ENCODE measurements at places on chromosomes 3 and 15.

DNA sequence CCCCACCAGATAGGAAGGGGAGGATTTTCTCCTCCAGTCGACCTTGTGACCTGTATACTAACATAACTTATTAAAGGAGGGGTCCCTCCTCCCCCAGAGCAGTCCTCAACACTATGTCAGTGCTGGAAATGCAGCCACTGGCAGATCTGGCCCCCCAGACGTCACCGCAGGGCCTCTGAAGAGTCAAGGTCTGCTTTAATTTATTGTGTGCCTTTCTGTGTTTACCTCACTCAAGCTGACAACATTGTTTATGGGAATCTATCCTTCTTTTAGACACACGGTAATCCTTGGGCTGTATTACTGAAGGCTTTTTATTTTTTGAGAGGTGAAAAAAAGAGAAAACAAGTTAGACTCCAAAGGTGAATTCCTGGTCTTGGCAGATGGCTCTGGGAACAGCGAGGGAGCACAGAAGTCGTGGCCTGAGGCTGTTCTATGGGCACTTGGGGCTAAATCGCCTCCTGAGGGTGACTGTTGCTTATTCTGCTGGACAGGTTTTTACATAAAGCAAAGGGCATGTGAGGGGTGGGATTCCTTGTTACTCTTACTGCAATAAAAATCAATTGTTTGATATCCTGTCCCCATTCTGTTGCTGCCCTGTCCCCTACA, 13.5 kb upstream of the NR2C2 start:
- DNase-seq, result no peak

- no peak for DNase-seq
These were observed 70.9 kb downstream of the IMPG2 start for GRCh38 chr3:101249522-101249921.

GRCh38 chr3:55604846-55605245, 117.7 kb upstream of the WNT5A start:
- no peak for DNase-seq

DNA sequence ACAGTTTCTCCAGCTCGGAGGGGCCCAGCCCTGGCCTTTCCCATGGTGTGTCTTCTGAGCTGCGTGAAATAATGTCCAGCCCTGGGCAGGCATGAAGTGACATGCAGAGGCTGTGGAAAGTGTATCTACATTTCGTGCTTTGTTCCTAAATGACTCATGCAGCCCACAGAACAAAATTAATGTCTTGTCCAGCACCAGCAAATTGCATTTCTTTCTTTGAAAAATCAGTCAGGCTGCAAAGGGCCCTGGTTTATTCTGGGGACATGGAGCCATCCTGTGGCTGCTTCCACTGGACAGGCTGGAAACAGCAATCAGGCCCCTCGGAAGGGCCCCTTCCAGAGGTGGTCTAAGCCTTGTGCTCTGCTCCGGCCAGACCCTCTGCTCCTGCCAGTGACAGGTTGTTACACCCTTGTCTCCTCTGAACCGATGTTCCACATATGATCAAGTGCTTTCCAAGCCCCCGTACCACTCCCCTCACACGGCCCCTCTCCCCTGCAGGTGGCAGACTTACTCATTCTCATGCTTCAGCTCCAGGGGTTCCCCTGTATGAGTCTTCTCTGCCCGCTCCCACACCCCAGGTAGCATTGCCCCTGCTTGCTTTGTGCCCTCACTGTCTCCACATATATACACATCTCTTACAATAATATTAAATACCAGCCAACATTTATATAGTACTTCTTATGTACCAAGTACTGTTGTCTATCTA, 33.7 kb downstream of the CRYGS start:
- DNase-seq, result no peak

GRCh38 chr3:185316740-185317412, 46.1 kb upstream of the MAP3K13 start:
- DNase-seq, result no peak

DNA sequence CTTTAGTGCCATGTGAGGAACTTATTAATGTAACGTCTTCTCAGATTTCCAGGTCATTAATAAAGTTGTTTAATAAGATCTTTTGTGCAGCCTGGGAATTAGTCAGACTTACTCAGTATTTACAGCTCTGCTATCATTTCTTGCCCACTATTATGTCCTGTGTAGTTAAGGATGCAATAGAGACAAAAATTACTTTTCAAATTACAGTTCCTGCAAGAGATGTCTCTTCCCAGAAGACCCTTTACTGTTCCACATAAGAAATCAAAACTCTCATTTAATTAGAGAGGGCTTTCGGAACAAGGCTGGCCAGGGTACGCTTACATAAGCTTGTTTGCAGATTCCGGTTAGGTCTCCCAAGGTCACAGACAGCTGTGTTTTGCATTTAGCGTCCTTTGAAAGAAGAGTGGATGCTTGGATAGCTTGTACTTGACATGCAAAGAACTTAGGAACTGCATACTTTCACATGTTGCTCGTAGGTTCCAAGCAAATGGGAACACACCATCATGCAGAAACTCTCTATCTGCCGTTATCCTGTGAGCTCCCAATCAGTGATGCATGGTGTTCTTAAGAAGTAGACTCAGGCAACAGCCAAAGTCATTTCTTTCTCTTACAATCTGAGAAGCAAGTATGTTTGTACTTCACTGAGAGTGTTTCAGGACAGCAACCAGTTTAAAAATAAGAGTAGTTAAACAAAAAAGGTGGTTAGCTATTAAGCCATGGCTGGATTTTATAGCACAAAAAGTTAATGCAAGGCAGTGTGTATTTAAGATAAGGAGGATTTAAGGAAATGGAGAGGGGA, 37.4 kb downstream of the FILIP1L start:
- DNase-seq, result no peak

GRCh38 chr3:9102240-9102981, 139.1 kb upstream of the RAD18 start:
- no peak for DNase-seq

- no peak for DNase-seq
These were observed 292.7 kb upstream of the STT3B start for GRCh38 chr3:31240013-31240412.

DNA sequence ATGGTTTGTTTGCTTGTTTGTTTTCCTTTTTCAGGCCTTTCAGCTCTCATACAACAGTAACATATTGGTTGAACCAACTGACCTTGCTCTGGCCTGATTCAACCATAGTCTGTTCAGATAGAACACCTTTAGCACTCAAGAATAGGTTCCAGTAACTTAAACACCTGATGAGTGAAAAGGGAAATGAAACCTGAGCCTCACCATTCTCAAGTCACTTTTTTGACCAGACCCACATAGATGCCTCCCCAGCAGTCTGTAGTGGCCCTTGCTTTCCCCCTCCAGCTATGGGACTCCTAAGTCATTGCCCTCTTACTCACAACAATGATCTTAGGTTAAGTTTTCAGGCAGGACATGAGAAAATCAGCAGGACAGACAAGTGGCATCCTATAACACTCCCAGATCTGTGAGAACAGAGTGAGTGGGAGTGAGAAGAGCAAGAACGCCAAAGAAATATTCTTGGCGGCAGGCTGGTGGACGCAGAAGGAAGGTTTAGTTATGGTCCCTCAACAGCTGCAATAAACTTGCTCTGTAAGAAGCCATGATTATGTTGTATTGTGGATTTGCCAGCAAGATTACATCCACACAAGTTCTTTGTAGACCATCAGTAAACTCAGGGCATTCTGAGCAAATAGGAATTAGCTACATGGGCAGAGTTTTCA, 367.5 kb downstream of the MECOM start:
- DNase-seq, result no peak

DNA sequence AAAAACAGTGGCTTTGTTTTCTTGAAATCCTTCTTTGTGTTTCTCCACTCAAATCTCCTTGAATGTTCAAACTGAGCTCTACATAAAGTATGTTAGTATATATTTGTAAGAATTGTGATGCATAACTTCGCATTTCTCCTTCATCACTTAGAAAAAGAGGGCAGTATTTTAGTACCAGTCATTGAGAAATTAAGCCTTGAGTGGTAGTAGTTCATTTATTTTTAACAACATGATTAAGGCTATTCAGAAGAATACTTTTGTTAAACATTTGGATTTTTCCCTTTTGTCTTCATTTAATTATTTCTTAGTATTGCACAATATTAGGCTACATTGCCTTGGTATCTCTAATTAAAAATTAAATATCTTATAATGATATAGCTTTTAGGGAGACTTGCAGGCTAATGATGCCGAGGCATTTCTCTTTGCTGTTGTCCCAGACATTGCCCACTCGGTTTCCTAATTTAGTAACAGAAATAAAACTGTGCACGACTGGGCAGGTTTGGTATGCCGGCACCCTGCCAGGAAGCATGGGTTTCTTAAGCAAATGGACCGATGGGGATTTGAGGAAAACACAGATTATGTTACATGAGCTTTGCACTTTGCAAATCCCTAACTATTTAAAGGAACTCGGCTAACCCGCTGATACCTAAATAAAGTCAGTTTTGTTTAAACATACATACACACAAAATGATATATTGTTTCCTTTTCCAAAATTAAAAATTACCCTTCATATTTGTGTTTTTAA, 54.7 kb downstream of the LRRC28 start:
- DNase-seq, result no peak

DNA sequence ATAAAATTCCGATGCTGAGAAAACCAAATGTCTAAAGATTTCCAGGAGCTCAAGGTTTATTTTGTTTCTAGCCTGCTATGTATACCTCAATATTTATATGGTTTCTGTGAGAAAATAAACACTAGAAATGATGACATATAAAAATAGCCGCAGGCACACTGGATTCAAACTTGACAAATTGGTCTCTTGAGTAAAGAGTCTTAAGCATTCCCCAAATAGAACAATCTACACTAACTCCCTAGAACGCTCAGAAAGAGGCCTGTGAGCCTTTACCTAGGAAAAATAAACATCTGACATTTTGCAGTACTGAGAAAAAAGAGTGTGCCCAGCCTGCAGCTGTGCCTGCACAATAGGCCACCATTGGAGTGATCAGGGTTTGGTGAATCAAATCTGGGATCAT, 75.2 kb downstream of the NEK10 start:
- DNase-seq, result no peak

DNA sequence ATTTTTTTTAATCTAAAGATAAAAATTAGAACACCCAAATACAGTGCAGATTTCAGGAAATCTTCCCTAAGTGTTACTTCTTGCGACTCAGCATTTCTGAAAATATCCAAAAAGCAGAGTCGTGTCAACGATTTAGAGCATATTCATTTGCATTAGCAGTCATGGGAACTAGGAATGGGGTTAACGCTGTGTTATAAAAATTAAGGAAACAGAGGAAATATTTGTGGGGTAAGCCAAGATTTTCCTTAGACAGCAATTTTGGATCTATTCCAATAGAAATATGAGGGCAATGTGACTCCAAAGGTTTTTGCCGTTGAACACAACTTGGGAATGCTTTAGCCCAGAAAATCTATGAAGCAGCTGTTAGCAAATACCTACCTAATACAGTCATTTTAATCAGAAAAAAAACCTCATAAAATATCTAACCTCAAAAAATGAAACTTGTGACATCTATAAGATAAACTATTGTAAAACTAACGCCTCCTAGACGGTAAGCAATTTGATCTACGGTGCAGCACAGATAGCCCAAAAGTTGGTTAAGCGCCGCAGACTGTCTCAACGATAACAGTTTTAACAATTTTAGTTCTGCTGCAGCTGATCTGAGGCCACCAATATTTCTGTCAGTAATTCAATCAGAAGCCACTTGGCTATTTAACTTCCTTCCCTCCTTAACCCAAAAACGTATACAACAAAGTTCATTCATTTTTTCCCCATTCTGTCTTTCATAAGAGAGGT, 5.8 kb upstream of the ATP11B start:
- DNase-seq, result no peak

DNA sequence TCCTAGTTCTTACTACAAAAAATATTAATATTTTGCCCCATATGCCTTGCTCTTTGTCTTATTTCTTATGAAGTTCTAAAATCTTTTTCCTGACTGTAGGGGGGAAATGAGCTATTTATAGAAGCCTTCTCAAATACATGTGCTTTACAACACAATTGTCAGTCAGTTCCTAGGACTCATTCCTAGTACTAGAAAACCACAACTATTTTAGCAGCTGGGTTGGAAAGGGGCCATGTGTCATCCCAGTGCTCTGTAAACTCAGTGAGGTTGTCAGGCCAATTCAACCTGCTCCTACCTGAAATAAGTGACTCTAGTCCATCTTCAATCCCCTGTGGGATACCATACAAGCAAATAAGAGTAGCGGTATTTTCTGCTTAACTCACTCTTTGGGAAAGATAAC, 153.8 kb downstream of the ULK4 start:
- DNase-seq, result no peak

DNA sequence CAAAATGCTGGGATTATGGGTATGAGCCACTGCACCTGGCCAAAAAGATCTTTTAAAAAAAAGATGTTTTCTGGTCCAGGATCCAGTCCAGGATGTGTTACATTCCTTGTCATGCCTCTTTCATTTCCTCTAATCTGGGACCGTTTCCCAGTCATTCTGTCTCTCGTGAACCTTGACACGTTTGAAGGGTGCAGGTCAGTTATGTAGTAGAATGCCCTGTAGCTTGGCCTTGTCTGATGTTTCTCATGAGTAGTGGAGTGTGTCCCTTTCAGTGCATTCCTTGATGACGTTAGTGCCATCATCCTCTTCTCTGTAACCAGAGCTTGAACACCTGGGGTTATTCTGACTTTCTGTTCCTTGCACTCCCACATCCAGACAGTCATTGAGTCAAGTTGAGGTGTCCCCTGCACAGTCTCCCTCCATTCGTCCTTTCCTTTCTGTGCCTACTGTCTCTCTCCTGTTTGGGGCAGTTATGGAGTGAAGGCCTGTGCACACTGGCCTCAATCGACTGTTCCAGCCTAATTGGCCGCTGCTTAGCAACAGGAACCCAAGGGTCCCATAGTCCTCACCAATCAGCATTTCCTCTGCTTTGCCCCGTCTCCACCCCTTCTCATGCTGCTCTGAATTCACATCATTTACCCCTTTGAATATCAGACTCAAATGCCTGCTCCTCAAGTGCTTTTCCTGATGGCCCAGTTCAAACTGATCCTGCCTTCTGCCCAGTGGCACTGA, 5.5 kb downstream of the FAM81A start:
- no peak for DNase-seq

DNA sequence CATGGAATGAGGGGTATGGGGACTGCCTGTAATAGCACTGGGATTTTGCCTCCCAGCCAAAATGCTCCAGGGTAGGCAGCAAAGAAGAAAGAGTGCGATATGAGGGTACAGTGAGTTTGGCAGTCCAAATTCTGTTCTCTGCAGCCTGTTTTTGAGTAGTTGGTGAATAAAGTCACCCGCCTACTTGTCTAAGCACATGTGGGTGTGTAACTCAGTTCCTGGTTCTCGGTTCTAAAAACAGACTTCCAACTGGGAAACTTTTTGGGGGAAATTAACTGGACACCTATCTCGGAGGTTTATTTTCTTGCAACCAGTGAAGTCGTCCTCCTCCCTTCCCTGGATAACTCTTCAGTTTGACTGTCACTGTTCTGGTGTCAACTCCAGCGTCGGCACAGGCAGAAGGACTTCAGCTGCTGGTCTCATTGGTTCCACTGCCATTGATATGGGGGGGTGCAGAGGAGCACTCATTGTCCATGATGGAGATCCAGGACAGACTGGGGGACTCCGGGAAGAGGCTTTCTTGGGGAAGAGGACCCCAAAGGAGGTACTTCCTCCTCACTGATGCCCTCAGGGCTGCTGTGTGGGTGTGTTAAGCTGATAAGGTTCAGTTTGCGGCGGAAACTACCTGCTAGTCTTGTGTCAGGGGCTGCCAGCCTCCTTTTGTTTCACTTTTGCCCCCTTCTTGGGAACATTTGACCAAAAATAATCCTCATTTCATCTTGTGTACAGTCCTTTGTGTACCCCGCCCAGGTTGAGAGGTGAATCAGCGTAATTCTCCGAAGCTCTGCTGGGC, 13.2 kb downstream of the GHRL start:
- DNase-seq, result no peak

Data from NCI-H187 treated with DMSO at 0.1 percent for 48 hours (cell line).